G401 (cell line): ENCODE measurements at places on chromosomes 16 and 17.

DNA sequence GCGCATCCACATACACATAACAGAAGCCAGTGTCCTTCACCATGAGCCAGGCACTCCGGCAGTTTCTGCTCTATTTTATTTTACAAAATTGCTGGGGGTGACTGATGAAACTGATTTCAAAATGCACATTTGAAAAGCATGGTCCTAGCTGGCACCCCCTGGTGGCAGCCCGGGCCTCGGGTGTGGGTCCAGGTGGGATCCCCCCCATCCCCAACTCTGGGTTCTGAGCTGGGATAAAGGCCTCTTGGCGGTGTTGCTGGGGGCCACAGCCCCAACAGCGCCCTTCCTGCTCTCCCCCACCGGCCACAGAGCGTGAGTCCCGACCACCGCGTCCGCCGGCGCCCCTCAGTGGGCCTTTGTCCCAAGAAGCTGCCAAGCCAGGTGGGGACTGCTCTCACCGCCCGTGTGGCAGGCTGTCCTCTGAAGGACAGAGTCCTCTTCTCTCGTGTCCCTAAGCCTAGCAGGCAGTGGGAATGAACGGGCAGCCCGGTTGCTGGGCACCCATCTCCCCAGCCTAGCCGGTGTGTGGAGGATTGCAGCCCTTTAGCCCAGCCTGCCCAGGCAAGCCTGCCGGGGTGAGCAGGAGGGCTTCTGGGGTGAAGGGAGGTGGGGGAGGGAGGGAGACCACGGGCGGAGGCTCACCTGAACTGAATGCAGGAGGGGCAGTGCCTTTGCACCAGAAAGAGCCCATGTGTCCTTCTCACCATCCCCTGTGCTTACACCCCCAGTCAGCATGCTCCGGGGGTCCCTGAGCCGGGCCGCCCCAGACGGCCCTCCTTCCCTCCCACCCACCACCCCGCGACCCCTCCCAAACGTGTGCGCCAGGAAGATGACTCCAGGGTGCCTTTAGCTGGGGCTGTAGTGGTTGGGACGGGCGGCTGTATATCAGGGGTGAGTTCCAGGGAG is 898 bp downstream of the SNAI3 start:
- no peak for DNase-seq

DNA sequence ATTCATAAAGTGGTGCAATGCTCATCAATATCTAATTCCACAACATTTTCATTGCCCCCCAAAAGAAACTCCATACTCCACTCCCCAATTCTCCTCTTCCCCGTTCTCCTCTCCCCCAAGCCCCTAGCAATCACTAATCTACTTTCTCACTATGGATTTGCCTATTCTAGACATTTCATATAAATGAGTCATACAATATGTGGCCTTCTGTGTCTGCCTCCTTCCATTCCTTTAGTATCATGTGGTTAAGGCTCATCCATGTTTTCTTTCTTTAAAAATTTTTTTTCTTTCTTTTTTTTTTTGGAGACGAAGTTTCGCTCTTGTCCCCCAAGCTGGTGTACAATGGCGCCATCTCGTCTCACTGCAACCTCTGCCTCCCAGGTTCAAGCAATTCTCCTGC is 56.3 kb upstream of the HAS3 start:
- no peak for DNase-seq

- DNase-seq = peak; percentile 30
These were observed 209.6 kb upstream of the CACNG5 start for GRCh38 chr17:66625311-66625767.

DNA sequence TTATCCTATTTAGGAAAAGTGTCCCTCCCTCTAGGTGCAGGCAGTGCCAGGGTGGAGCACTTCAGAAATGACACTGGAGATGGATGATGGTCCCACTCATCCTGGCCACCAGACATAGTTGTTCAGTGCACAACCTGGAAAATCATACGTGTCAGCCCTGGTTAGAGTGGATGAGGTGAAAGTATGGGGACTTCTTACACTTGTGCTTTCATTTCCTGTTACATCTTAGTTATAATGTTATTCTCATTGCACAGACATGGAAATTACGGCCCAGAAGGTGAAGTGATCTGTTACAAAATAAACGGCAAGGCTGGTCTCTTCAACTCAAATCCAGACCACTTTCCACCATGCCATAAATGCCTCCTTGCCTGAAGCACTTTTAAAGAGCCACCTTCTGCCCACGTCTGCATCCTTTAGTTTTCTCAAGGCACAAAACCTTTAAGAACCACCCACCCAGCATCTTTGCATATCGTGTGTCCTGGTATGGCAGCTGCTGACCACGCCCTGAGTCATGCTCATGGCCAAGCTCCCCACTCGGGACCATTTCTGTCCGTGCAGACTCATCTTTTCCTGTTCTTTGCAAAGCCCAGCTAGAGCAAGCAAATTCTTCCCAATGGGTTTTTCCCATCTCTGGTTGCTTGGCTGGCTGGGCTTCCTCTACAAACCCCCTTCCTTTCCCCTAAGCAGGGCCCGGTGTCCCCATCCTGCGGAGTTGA is 22.4 kb downstream of the TBC1D3B start:
- DNase-seq = no peak

DNA sequence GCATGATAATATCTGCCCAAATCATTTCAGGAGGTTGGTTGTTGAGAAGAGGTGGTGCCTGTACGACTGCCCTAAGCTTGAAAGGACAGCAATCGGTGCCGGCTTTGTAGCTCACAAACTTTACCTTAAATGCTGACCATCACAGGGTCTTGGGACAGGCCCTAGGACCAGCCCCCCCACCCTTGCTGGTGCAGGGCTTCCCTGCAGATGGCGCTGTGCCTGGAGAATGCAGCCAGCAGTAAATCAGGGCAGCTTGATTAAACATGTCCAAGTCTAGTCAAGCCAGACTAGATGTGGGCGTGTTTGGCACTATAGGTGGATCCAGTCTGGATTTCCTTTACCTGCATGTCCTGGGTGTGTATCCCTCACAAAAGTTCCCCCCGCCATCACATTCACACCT is 135.5 kb upstream of the CRHR1 start:
- no peak for DNase-seq

- no peak for DNase-seq
These were observed 44.7 kb downstream of the IRF8 start for GRCh38 chr16:85943711-85944110.
